ENCODE measurements at places on chromosomes 12 and 14.
A peak's percentile ranks its signal among the peaks of the same experiment; 100 is the strongest.

GRCh38 chr14:68543516-68543915 lies 249.4 kb downstream of the ZFP36L1 start:
- no peak for DNase-seq

- DNase-seq = no peak
Observed at GRCh38 chr12:95630496-95630895, 79.2 kb upstream of the USP44 start.

- no peak for DNase-seq
Observed at GRCh38 chr12:23421556-23421955, 527.9 kb downstream of the SOX5 start.

- peak; percentile 63 for DNase-seq
Observed at GRCh38 chr12:99984271-99985128, at the start of gene ANKS1B. ANKS1B (minus strand) TSS chr12:99984936; CDS start chr12:99984237, 699 bp downstream.

GRCh38 chr12:112419297-112420133 lies 768 bp downstream of the PTPN11 start:
- DNase-seq = peak; percentile 87

- DNase-seq = no peak
Observed at GRCh38 chr14:64973026-64973442, 898 bp upstream of the RAB15 start.

DNA sequence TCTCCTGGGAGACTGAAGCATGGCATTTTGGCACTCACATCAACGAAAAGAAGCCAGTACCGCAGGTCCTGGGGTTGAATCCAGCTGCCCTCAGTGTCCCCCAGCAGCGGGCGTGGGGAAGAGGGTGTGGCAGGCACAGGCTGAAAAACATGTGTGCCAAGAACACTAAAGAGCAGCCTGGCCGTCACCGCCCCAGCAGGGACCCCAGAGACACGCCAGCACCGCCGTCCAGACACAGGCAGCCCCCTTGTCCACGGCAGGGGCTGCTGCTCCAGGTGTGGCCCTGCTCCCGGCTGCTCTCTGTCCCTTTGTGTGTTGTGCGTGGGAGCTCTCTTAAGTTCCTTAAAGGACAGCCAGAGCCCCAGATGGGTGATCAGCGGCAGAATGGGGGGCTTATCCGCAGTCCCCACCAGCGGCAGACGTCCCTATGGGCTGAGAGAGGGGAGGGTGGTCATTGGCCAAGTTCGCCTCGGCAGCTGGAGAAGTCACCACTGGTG lies 556 bp downstream of the PHETA1 start:
- DNase-seq = no peak

- peak; percentile 55 for DNase-seq
Observed at GRCh38 chr12:47742253-47742825, 16.3 kb downstream of the RAPGEF3 start.

- no peak for DNase-seq
Observed at GRCh38 chr14:35343702-35344101, 51.5 kb downstream of the PSMA6 start.

- no peak for DNase-seq
Observed at GRCh38 chr14:51096870-51097269, 2.0 kb upstream of the TRIM9 start.

- no peak for DNase-seq
Observed at GRCh38 chr12:8572507-8572906, 31.8 kb upstream of the CLEC4E start.

- no peak for DNase-seq
Observed at GRCh38 chr12:24555730-24556129, 393.2 kb downstream of the BCAT1 start.

DNA sequence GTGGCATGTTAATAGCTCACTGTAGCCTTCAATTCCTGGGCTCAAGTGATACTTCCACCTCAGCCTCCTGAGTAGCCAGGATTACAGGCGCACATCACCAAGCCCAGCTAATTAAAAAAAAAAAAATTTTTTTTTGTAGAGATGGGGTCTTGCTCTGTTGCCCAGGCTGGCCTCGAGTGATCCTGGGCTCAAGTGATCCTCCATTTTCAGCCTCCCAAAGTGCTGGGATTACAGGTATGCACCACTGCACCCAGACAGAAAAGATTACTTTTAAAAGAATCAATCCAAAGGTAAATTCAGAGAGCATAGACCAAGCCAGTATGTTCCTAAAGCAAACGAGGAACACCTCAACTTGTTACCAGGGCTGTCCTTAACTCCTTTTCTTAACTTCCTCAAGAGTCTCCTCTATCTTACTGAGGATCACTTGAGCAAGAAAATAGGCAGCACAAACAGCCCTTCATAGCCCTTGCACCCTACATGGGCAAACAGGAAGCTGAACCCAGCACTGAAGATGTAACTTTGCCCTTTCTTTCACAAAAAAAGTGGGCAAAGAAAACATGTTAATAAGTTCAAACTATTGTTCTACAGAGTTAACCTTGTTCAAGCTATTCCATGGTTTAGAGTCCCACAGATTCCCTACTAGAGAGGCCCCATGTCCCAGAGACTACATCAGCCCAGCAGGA lies 11.3 kb downstream of the CS start:
- DNase-seq = no peak

DNA sequence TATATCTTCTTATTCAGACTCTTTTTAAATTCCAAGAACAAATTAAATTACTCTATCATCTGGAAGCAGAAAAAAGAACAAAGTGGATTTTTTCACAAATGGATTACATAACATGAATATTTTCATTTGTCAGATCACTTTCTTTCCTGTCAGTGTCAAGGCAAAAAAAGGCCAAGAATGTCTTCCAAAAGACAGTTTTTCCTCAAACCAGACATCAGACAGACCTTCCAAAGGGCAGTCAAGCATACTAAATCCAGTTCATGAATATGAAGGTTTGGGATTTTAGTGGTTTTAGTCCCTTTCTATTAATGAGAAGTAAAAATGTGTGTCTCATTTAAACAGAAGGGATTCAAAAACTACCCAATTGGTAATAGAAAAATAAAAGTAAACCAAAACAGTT lies 336.0 kb downstream of the CEP128 start:
- DNase-seq = no peak

DNA sequence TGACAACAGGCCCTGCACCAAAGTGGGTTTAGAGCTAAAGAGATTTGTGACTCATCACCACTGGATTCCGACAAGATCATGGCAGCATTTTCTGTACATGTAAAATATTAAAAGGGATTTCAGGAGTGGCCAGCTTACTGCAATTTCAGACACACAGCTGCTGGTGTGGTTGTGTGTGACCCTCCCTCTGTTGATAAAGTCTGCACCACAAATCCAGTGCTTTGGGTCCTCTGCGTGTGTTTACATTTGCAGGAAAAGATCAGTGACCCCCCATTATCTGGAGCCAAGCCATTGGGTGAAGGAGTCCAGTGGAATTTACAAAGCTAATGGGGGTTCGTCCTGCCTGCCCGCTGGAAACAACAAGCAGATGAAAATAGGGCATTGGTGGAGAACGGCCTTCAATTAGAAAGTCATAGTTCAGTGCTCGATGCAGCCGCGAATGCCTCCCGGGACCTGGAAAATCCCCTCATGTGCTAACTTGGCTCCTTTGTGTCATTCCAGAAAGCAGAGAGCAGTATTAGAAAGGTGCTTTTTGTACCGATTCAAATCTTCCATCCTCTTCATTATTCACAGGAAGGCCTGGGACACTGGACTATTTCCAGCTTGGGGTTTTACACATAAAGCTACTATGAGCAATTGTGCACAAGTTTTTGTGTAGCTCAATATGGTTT lies 188.5 kb upstream of the TMEM132C start:
- DNase-seq = peak; percentile 1

DNA sequence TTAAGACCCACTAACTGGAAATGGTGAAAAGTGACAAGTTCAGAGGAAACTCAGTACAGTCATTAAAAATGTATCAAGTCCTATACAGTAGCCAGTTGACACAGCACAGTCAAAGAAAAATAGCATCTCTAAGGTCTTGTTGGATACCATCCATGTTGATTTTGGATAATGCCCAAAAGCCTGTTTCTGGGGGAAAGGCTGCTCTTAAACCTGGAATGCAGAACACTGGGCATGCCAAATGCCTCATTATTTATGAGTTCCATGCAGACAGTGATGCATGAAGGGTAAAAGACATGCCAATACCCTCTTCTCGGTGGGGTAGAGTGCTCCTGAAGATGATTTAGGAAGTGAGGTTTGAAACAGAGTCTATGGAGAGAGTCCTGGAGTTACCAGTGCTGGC lies 29.6 kb downstream of the KCNK13 start:
- peak; percentile 88 for DNase-seq

- DNase-seq = no peak
Observed at GRCh38 chr12:40375076-40375475, 150.3 kb downstream of the LRRK2 start.

DNA sequence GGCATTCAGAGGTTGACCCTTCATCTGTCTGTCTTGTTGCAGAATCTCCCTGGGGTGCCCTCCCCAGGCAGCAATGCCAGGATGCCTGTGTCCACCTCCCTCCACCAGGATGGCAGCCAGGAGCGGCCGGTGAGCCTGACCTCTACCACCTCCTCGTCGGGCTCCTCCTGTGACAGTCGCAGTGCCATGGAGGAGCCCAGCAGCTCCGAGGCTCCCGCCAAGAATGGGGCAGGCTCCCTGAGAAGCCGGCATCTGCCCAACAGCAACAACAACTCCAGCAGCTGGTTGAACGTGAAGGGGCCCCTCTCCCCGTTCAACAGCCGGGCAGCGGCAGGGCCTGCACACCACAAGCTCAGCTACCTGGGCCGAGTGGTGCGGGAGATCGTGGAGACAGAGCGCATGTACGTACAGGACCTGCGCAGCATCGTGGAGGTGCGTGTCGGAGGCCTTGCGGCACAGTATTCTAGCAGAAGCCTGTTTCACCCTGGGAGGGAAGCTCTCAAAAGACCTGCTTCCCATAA lies 23.4 kb downstream of the PLEKHG3 start:
- no peak for DNase-seq

- DNase-seq = no peak
Observed at GRCh38 chr12:28237423-28237822, 47.2 kb downstream of the CCDC91 start.

GRCh38 chr12:89348894-89349699 lies 3.2 kb downstream of the DUSP6 start:
- no peak for DNase-seq

DNA sequence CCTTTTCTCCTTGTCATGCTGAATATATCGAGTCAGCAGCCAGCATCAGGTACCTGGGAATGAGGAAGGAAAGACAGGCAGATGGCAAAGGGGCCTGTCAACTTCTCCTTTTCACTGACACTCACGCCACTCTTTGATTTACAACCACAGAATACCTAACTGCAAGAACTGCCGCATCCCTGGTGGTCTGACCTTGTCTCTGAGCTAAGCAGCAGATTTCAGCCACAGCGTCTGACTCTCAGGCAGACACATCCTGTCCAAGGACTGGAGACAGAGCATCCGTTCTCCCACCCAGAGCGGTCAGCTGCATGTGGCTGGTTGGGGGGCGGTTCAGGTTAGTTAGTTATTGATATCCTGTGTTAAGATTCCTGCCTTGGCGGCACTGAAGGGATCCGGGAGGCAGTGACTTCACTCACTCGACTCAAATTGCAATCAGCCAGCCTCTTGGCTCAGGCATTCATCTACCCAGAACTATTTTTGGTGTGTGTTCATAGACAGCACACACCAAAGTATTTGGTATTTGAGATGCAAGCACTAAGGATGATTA lies 11.2 kb upstream of the MAP1LC3B2 start:
- DNase-seq = peak; percentile 96

DNA sequence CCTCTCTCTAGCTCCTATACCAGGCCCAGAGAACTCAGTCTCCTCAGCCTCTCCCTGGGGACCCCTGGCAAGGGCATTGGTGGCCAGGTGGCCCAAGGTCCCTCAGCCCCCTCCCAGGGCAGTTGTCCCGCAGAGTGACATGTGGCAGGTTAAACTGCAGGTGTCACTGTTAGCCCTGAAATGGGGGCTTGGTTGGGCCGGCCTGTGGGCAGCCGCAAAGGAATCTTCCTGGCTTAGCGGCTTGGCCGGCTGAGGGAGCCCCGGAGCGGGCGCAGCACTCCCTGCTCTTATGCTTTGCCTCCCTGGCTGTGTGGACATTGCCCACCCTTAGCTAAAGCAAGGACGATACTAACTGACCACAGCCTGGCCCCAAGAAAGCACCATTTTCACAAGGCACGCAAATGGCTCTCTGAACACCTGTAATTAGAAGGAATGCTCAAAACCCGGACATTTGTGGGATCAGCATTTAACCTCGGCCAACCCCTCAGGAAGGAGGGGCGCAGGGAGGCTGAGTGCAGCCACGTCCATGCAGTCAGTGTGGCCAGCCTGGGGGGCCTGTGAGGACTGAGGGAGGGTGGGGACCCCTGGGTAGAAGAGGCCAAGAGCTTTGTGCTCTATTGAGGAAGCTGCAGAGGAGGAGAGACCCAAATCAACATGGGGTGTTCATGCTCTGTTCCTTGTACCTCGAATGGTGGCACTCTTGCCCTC lies 82.2 kb downstream of the PAPOLA start:
- peak; percentile 65 for DNase-seq

DNA sequence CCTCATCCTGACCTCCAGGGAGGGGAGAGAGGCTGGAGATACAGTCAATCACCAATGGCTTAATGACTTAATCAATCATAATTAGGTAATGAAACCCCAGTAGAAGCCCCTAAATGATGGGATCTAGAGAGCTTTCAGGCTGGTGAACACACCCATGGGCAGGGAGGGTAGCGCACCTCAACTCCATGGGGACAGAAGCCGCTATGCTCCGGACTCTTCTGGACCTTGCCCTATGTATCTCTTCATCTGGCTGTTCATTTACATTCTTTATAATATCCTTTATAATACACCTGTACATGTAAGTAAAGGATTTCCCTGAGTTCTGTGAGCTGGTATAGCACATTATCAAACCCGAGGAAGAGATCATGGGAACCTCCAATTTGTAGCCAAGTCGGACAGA lies 205.9 kb downstream of the STXBP6 start:
- DNase-seq = no peak

GRCh38 chr14:96039633-96040311 lies 610 bp downstream of the C14orf132 start:
- no peak for DNase-seq

- no peak for DNase-seq
Observed at GRCh38 chr12:22335794-22336166, 1.3 kb upstream of the ST8SIA1 start.

GRCh38 chr14:94550041-94550440 lies 11.2 kb upstream of the SERPINA4 start:
- no peak for DNase-seq

DNA sequence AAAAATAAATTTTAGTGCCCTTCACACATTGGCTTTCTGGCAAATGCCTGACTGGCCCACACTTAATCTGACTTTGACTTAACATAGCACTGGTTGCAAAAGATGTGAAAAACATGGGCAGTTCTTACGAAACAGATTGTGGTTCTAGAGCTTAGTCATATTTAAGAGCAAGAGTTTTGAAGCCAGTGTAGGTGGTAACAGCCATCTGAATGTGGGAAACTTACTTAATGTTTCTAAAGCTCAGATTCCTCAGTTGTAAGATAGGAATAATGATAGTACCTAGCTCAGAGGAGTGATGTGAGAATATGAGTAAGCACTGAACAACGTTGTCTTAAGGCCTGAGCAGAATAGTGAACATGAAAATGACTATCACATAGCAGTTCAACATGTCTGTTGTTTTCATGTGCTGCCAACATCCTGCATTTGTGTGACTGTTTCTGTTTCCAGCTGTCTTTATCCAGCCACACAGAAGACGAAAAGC lies 262.7 kb downstream of the SYT1 start:
- peak; percentile 36 for DNase-seq

- DNase-seq = peak; percentile 30
Observed at GRCh38 chr14:96135285-96135684, 69.4 kb upstream of the BDKRB2 start.

- DNase-seq = peak; percentile 62
Observed at GRCh38 chr14:61184112-61184511, 97.0 kb downstream of the TMEM30B start.
